Kidney glomerular epithelial cell (primary cell): ENCODE measurements at places on chromosomes 2 and 18.
A peak's percentile ranks its signal among the peaks of the same experiment; 100 is the strongest.

DNA sequence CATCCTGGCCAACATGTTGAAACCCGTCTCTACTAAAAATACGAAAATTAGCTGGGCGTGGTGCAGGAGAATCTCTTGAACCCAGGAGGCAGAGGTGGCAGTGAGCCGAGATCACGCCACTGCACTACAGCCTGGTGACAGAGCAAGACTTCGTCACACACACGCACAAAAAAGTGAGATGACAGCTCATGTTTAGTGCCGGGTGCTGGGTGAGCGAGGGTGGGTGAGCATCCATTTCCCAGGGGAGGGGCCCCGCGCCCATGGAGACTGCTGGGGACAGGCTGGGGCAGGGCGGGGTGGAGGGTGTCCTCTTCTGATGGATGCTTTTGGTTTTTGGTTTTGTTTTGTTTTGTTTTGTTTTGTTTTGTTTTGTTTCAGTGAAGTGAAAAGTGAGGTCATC, 206.5 kb downstream of the GBX2 start:
- DNase-seq, result no peak

DNA sequence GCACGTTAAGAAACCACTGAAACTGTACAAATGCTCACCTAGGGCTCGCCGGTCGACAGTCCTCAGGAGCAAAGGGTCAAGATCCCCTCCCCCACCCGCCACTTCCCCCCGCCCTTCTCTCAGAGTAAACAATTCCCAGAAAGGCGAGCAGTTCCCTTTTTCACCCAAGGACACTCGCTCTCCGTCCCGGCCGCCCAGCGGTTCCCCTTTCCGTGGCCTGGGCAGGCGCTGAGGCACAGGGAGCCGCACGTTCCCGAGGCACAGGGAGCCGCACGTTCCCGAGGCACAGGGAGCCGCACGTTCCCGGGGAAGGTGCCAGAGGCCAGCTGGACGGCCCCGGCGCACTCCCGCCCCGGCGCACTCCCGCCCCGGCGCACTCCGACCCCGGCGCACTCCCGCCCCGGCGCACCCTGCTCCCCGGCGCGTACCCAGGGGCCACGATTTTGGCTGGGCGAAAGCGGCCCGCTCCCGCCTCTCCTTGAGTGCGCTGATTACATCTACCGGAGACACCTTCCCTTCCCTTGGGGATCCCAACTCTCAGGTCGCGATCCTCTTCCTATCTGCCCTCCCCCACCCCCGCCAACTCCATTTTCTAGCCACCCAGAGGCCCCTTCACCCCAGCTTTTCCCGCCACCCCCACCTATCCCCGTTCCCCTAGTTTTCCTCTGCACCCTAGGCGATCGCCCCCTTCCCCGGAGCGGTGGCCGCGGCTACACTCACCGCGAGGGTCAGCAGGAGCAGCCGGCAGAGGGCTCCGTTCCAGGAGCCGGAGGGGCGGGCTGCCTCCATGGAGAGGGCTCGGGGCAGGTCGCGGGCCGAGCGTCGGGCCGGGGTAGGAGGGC, 817 bp downstream of the DSC2 start:
- peak; percentile 21 for DNase-seq

- DNase-seq, result no peak
Measured at GRCh38 chr2:113175042-113175628, 1.4 kb downstream of the PSD4 start.

DNA sequence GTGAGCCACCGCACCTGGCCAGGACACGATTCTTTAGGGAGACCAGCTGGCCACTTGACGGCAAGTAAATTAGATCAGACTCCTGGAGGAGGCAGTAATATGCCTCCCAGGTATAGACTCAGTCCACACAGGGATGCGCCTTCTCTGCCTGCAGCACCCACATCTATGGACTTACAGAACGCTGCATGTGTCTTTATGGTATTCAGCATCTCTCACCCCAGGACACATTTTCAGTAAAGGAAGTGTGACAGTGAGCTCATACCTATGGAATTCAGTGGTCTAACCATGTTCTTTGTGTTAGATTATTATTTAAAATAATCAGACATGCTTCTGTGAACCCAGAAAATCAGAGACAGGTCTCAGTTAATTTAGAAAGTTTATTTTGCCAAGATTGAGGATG, 5.9 kb upstream of the NARS1 start:
- DNase-seq, result no peak

GRCh38 chr2:38178119-38178518, 102.2 kb upstream of the CYP1B1 start:
- no peak for DNase-seq

DNA sequence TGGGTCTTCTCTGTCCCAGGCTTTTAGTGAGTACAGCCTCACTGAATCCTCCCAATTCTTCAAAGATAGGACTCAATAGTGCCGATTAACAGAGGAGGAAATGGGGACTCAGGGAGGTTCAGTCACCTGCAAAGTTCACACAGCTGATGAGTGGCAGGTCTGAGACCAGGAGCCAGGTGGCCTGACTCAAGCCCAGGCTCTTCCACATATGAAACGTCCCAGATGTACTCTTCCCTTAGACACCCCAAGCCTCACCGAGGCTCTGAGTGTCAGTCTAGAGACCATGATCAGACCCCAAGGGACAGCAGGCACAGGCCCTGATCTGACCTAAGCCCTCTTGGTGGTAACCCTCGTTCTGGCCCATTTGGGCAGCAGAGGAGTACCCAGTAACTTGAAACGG, 115.2 kb downstream of the INHBB start:
- no peak for DNase-seq

- peak; percentile 29 for DNase-seq
Measured at GRCh38 chr18:63316612-63317555, 2.7 kb downstream of the BCL2 start.

DNA sequence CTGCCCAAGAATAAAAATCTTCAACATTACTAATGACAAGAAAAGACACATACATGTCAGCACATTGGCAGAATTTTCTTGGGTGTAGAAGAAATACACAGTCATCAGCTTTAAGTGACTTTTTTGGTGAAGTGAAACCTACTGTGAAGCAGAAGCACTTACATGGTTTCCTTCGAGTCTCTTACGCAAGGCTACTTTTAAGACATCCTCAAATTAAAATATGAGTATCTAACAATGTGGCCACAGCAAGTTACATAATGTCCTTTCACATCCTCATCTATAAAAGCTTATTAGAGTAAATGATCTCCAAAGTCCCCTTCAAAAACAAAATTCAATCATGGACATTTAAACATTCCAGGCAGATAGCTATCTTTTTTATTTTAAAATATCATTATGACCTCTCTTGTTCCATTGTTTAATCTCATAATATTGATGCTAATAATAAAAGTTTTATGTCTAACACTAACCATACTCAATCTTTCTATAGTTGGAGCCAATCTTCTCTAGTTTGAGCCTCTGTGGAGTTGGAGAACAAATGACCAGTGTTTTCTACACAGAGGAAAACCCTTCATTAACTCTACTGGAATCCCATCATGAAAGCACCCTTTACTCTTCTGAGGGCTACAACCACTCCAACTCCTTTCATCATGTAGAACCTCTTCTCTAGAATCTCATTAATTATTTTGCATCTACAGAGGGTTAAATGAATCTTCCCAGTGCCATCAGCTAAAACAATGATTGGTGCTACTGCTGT, 182.2 kb upstream of the ZFP36L2 start:
- DNase-seq, result no peak

- no peak for DNase-seq
Measured at GRCh38 chr2:36500072-36500471, 97.9 kb downstream of the FEZ2 start.

- peak; percentile 72 for DNase-seq
Measured at GRCh38 chr2:98412751-98413458, 31.8 kb upstream of the INPP4A start.

GRCh38 chr2:162267496-162267895, 24.3 kb upstream of the FAP start:
- DNase-seq, result no peak

- DNase-seq, result peak; percentile 83
Measured at GRCh38 chr2:182015334-182016109, 29.9 kb downstream of the PPP1R1C start.

GRCh38 chr2:98477036-98477435, 32.4 kb downstream of the INPP4A start:
- no peak for DNase-seq

DNA sequence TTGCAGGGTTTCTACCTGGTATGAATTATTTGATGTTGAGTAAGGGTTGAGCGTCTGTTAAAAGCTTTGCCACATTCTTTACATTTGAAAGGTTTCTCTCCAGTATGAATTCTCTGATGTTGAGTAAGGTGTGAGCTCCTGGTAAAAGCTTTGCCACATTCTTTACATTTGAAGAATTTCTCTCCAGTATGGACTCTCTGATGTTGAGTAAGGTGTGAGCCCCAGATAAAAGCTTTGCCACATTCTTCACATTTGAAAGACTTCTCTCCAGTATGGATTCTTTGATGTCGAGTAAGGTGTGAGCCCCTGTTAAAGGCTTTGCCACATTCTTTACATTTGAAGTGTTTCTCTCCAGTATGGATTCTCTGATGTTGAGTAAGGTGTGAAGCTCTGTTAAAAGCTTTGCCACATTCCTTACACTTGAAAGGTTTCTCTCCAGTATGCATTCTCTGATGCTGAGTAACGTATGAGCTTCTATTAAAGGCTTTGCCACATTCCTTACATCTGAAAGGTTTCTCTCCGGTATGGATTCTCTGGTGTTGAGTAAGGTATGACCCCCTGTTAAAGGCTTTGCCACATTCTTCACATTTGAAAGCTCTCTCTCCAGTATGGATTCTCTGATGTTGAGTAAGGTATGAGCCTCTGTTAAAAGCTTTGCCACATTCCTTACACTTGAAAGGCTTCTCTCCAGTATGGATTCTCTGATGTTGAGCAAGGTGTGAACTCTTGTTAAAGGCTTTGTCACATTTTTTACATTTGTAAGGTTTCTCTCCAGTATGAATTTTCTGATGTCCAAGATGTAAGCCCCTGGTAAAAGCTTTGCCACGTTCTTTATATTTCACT, 27.1 kb downstream of the ZNF519 start:
- no peak for DNase-seq

GRCh38 chr2:195470622-195471021, 186.4 kb upstream of the SLC39A10 start:
- DNase-seq, result no peak

DNA sequence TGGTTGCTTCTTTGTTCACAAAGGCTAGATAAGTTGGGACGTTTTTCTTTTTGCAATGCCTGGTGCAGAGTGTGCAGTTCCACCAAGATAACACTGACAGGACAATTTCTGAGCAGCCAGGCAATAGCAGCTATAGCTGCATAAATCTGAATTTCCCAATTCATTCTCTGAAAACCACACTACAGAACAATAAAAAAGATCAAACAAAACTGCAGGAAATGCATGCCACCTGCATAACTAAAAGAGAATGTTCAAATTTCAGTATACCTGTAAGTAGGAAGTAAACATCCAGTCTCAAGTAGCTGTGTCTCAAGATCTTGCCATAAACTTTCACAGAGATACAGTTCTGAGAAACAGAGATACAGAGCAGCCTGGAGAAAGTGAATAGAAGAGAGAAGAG, 5.3 kb upstream of the KCTD18 start:
- DNase-seq, result no peak

- no peak for DNase-seq
Measured at GRCh38 chr18:60182223-60182622, 190.4 kb downstream of the MC4R start.

DNA sequence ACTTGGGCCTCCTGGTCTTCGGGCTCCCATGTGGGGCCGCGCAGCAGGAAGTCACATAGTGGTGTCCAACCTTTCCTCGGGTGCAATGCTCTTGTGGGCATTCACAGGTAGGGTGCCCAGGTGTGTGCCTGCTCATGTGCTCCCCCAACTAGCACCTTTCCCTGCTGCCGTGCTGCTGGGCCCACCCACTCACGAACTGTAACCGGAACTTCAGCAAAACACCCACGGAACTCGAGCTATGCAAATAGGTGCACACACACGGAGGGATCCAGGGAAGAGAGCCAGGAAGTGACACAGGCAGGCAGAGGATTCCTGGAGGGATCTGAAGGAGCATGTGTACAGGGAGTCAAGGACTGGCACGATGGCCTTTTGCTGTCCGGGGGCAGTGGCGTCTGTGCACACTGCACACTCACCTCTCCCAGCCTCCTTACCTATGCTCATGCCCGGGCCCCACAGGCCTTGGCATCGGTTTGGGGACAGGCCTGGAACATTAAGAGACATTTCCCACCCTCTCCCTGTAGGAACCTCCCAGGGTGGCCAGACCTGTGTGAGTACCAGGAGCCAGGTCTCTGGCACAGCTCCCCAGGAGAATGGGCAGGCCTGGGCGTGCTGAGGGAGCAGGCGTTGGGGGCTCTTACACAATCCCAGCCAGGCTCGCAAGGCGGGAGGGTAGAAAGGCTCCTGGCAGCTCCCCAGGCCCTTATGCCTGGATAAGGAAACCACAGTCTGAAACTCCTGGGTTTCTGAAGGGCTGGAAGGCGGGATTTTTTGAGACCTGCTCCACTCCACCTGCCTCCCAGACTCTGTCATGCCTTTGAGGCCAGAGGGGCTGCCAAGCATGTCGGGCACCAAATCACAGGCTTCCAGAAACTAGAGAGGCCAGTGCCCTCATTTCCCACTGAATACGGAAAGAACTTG, 6.6 kb upstream of the PTMA start:
- peak; percentile 48 for DNase-seq

GRCh38 chr2:26442707-26443106, 35.2 kb downstream of the OTOF start:
- no peak for DNase-seq

- no peak for DNase-seq
Measured at GRCh38 chr2:202426751-202427150, 50.6 kb downstream of the BMPR2 start.

DNA sequence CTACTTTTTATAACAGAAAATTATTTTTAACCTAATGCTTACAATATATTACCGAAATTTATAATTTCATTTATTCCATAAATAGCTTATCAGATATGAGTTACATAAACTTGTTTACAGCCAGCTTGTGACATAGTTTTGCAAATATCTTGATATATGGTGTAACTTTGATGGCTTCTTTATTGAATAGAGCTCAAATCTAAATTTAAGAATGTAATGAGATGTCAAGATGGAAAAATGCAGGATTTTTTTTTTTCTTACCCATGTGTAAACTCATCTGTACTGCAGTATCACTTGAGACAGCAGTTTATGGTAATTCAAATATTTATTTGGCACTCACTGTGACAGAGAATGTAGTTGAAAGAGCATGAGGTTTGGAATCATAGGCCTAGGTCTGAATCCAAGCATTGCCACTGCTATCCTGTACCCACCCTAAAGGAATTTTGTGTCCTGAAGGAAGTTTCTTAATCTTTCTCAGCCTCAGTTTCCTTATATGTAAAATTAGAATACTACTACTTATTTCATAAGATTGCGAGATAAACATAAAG, 3.8 kb downstream of the CREB1 start:
- no peak for DNase-seq

GRCh38 chr18:34158881-34159690, 65.6 kb downstream of the NOL4 start:
- no peak for DNase-seq

GRCh38 chr2:224174990-224175389, 135.9 kb upstream of the SERPINE2 start:
- no peak for DNase-seq

GRCh38 chr2:136183097-136183496, 65.1 kb upstream of the CXCR4 start:
- no peak for DNase-seq

- DNase-seq, result no peak
Measured at GRCh38 chr2:100470898-100471514, 724 bp downstream of the NMS start.
